Suppressor macrophage treated with lipopolysaccharide for 1 hour (primary cell): ENCODE measurements at places on chromosomes 5 and 9.

- no peak for DNase-seq
Observed at GRCh38 chr5:149439899-149440542, 60.9 kb upstream of the IL17B start.

DNA sequence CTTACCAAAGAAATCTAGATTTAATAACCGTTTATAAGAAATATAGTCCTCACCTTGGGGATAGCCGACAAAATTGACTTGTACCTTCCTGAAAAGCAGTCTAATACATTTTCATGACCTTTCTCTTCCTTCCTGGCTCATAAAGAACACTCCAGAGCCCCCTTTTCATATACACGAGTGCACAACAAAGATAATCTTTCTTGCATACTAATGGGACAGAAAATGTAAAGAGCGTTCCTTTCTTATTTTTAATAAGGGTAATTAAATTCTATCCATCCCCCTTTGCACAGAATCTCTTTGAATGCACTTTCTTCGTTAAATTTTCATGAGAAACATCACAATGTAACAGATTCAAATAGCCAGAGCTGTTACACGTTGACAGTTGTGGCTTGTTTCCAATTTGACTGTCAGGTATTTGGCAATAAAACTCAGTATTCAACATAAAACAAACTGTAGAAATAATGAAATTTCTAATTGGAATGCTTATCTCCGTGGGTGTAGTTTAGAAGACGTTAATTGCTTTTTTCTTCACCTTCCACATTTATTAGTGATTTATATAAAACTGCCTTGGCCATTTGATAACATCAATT, 732.3 kb upstream of the DMAC1 start:
- DNase-seq, result no peak

DNA sequence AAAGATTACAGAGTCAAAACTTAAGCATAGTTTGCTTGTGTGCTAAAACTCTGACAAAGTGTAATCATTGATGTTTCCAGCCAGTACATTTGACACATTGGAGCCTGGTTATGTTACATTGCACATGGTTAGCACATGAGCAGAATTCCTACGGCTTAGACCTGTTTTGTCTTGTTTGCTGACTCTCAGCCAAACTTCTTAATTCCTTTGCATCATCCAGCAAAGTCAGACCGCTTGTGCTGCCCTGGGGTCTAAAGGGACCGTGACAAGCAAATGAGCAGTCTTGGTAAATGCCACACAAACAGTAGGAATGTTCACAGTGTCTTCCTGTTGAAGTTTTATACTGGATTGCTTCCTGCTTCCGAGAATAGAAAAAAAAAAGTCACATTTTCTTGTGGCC, 72.0 kb upstream of the ENTREP1 start:
- DNase-seq, result no peak

- DNase-seq, result no peak
Observed at GRCh38 chr9:97571664-97572063, 61.5 kb downstream of the TSTD2 start.

GRCh38 chr5:165775111-165775510, 2269.7 kb downstream of the MAT2B start:
- no peak for DNase-seq

DNA sequence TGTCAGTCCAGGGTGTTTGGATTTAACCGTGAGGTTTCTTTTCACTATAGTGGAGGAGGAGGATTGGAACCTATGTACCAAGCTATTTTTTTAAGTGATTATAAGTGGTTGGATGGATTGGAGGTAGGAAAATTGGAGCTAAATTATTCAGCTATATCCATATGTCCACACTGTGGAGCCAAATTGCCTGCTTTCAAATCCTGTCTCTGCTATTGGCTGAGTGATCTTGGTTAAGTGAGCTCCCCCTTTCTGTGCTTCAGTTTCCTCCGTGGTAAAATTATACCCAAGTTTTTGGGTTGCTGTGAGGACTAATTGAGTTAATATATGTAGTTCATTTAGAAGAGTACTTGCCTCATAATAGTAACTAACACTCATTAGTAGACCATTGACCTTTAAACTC, 2.5 kb downstream of the CENPP start:
- DNase-seq, result peak; percentile 25

DNA sequence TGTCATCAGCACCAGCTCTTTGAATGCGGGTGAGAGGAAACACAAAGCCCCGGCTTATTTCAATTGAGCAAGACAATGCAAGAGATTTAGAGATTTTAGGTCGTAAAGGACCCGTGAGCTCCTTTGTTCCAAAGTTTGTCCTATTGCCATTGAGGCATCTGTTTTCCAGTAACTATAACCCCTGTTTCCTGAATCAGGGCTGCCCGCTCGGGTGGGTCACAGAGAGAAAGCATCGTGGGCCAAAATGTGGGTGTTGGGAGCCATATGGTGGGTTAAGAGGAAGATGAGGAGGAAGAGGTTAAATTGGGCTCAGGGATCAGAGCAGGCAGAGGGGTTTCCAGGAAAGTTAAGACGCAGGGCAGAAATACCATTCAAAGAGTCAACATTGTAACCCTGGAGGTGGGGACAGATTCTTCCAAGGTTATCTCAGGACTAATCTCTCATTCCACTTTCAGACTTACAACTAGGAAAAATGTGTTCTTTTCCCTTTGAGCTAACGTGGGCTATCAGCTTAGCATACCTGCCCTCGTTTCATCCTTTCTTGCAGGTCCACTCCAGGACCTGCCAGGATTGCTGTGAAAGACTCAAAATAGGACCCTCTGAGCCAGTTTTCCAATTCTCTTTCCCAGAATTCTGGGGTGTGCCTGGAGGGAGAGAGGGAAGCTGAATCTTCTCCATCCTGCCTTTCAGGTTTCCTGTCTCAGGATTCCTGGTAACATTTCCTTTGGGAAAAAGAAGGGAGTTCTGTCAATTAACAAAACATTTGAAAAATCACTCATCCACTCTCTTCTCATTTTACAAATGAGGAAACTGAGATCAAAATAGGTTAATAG, 95.5 kb upstream of the TAF11L2 start:
- no peak for DNase-seq

- no peak for DNase-seq
Observed at GRCh38 chr5:1125030-1125357, 13.1 kb upstream of the SLC12A7 start.

DNA sequence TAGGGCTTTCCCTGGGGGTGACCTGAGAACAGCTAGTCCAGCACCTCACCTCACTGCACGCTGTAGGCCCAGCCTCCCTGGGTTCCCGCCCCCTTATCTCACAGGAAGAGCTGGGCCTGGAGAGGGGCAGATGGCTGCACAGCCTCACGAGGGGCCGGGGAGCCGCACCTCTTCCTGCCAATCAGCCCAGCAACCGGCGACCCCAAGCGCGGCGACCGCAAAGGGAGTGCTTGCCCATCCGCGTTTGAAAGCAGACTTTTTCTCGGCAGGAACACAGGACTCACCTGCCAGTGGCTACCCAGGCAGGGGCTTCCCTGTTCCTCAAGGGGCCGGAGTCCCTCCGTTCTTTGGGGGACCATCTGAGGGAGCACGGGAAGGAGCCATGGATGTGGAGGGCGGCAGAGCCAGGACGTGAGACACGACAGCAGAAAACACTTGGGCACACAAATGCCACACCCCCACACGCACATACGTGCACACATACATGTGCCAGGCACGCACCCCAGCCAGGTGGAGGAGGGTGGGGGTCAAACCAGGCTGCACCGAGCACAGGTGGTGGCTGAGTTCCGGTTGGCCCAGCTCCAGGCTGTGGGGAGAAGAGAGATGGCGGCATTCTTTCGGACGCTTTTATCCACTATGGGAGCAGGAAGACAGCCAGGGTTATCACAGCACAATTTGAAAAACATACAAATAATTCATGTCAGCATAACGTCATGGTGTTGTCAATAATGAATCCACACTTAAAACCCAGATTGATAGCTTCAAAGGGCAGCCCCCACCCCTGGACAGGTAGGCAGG, 11.3 kb downstream of the TMEM250 start:
- no peak for DNase-seq

- DNase-seq, result no peak
Observed at GRCh38 chr5:13649656-13650055, 294.8 kb downstream of the DNAH5 start.

GRCh38 chr5:132437604-132438266, 52.8 kb downstream of the IRF1 start:
- peak; percentile 97 for DNase-seq

DNA sequence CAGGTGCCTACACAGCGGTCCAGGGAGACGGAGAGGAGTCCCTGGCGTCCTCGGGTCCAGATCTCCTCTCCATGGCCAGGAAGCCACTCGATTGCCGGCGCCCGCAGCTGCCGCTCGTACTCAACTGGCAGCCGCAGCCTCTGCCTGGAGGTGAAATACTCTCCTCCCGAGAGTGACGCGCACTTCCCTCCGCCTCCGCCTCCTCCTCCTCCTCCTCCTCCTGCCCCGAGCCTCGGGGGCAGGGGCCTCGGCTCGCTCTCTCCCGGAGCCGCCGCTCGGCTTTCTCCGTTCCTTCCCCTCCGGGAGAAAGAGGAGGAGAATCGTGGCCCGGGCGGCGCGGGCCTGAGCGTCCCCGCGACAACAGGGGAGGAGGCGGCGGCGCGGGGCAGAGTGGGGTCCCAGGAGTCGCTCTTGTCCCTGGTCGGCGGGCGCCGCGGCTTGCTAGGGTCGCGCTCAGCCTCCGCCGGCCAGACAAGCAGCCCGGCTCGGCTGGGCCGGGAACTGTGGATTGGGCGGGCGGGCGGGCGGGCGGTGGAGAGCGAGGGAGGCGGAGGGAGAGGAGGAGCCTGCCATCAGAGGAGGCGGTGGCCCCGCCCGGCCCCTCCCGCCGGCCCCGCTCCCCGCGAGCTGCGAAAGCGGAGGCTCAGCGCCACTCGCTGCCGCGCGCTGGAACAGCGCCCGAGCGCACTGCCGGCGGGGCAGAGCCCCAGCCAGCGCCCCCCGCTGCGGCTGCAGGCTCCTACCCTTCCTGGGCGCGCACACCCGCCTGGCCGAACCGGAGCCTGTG, at the start of gene CEMIP2:
Gene CEMIP2 (minus strand): TSS at position 126 of the 787 bp plus-strand sequence. CDS start 18,140 bp downstream, outside the sequence.
- peak; percentile 94 for DNase-seq

DNA sequence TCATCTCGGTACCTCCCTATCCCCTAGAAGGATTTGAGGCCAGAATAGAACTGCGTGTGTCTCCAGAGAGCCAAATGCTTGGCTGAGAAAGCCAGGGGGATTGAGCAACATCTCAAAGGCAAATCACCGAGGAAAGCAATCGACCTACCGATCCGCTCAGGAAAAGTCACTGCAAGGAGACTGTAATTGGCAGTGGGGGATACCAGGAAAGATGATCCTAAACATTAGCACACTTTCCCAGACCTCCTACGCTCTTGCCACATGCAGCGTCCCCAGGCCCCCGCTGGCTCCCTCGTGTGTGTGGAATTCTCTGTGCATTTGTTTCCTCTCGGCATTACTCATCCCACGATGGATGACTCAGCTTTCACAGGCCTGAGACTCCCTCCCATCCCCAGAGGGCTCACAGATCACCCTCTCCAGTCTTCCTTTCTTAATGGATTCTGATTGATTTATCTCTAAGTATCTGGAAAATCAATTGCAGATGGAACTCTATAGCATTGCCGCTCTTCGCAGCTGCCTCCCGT, 82.2 kb upstream of the ICE1 start:
- DNase-seq, result no peak

- DNase-seq, result no peak
Observed at GRCh38 chr9:125884218-125884595, 137.0 kb downstream of the PBX3 start.

DNA sequence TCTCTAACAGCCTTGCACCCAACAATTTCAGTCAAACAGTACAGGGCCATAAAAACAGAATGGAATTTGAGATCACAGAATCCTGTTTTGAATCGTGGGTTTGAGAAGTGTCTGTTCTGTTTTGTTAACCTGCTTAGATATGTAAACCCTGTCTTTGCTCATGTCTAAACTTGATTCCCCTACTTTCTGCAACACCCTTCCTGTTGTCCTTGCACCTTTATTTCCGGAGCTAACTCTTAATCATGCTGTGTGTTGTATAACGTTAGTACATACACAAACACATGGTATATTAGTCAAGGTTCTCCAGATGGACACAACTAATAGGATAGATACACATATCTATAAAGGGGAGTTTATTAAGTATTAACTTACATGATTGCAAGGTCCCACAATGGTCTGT, 2229.2 kb upstream of the C9orf72 start:
- no peak for DNase-seq

DNA sequence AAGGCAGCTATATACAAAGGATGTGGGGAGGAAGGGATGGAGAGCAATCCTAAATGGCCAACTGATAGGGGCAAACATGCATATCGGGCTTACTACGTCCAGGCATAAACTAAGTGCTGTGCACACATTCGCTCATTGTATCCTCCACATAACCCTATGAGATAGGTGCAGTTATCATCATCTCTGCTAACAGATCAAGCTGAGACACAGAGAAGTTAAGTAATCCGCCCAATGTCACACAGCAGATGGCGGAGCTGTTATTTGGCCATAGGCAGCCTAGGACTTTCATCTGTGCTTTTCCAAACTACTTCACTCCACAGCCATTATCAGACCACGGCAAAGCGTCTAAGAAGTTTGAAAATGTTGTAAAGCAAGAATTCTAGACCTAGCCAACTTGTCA, 197.5 kb downstream of the RGS3 start:
- DNase-seq, result no peak

GRCh38 chr9:124271660-124272059, 13.9 kb downstream of the NEK6 start:
- DNase-seq, result no peak

- no peak for DNase-seq
Observed at GRCh38 chr9:69307446-69308205, 17.4 kb upstream of the ENTREP1 start.

- DNase-seq, result no peak
Observed at GRCh38 chr9:23537192-23538066, 288.6 kb downstream of the ELAVL2 start.

GRCh38 chr9:90299968-90300367, 342.7 kb downstream of the DIRAS2 start:
- no peak for DNase-seq

DNA sequence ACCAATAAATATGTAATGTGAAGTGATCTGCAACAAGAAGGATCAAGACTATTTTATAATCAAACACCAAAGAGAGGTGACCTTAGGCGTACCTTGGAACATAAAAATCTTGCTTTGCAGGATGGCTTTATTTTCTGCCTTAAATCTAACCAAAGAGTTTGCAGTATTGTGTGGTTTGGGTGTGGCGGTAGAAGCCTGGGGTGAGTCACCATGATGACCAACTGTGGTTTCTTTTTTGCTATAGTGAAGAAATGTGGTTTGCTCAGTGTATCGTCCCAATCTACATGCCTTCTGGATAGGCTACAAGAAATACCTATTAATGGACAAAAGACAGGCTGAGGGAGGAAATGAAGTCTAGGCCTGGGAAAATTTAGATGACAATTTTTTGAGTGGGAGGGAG, 5.1 kb upstream of the CAST start:
- peak; percentile 91 for DNase-seq

- no peak for DNase-seq
Observed at GRCh38 chr5:128966846-128967245, 1.6 kb downstream of the SLC27A6 start.

- DNase-seq, result no peak
Observed at GRCh38 chr5:1400936-1401335, 44.3 kb downstream of the SLC6A3 start.

- DNase-seq, result no peak
Observed at GRCh38 chr5:137606401-137606800, 107.3 kb upstream of the SPOCK1 start.

- DNase-seq, result no peak
Observed at GRCh38 chr9:3455717-3456116, 70.1 kb downstream of the RFX3 start.
